Activated naive CD8-positive, alpha-beta T cell treated with anti-CD3 and anti-CD28 coated beads for 36 hours (primary cell): ENCODE measurements at places on chromosomes 6 and 20. TPM values are rescaled to one million over a fixed set of nuclear protein-coding genes. Genes with fewer than 3 reads are reported as not detected.

The NTSR1 gene
- total RNA-seq, result not detected

The HSPA1L gene
- 1.2 TPM for total RNA-seq

The CST8 gene
- total RNA-seq, result not detected

The HLA-DOB gene
- total RNA-seq, result 2.1 TPM

The GGTLC1 gene
- not detected for total RNA-seq

The FERMT1 gene
- 0.52 TPM for total RNA-seq

The DST gene
- 1.8 TPM for total RNA-seq

The TCF21 gene
- not detected for total RNA-seq

The LHFPL5 gene
- not detected for total RNA-seq

The MEP1A gene
- total RNA-seq, result not detected

The DLK2 gene
- 0.78 TPM for total RNA-seq

The KCNS1 gene
- 0.56 TPM for total RNA-seq

The WTAP gene
- total RNA-seq, result 101 TPM

The VWA7 gene
- 1.7 TPM for total RNA-seq

The ZBP1 gene
- 1.2 TPM for total RNA-seq
